ENCODE measurements at places on chromosomes 6 and 20.
A peak's percentile ranks its signal among the peaks of the same experiment; 100 is the strongest.

GRCh38 chr6:21246075-21246474 lies 347.5 kb upstream of the SOX4 start:
- no peak for DNase-seq

- DNase-seq = peak; percentile 72
Observed at GRCh38 chr6:28943557-28944411, 20.0 kb upstream of the TRIM27 start.

DNA sequence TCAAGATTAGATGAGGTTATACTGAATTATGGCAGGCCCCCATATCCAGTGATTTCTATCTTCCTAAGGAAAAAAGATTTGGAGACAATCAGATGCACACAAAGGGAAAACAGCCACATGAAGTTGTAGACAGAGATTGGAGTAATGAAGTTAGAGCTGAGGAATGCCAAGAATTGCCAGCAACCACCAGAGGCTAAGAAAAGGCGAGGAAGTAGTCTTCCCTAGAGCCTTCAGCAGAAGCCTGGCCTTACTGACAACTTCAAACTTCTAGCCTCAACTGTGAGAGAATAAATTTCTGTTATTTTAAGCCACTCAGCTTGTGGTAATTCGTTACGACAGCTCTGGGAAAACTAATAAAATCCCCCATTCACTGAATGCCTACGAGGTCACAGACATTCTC lies 473.9 kb downstream of the COL12A1 start:
- peak; percentile 69 for DNase-seq

DNA sequence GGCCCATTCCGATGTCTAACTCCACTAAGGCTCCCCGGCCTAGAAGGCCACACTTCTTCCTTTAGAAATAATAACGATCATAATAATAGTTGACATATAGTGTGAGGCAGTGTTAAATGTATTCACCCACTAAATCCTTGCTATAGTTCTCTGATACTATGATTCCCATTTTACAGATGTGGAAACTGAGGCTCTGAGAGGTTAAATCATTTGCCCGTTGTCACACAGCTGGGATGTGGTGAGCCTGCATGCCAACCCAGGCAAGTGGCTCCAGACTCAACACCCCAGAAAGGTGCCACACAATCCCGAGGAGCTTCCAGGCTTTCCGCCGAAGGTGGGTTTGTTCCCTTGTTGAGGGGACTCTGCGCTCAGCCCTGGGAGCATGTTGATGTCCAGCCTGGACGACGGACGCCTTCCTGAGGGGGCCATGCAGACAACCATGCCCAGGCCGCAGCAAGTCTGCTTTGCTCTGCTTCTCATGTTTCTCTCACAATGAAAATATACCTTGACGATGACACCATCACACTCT lies 104.6 kb upstream of the CDYL start:
- no peak for DNase-seq

DNA sequence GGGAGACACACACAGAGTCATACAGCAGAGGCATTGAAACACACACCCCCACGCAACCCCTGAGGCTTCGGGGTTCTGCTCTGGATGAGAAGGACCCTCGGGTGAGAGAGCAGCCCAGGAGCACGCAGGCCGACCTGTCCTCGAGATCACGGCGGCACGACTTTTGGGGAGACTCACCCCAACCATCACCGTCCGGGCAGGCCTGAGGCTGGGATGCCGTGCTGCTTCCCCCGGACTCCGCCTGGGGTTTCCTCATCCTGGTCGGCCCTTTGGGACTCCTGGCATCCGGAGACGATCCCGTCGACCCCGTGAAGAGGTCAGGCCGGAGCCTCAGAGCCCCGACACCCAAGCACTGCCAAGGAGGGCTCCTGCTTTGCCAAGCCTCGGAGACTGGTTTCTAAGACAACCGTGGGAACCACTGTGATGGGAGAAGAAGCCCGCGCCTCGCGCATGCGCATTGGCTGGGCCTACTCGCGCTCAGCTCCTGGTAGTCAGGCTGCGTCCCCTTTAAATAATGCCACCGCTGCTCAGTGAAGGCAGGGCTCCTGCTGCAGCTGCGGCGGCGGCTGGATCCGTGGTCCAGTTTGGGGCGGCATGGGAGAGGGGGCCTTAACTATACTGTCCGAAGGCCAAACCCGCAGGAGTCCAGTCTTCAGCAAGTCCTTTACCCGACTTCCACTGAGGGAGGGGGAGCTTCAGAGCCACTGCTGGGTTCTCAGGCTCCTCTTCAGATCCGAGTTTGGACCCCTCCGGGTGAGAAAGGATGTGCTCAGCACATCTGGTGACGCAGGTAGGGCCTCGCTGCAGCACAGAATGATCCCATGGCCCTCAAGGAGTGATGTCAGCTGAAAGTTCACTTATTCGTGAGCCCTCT lies 171.4 kb upstream of the ZNF337 start:
- peak; percentile 54 for DNase-seq

- no peak for DNase-seq
Observed at GRCh38 chr6:62805431-62805830, 405.8 kb upstream of the FKBP1C start.

DNA sequence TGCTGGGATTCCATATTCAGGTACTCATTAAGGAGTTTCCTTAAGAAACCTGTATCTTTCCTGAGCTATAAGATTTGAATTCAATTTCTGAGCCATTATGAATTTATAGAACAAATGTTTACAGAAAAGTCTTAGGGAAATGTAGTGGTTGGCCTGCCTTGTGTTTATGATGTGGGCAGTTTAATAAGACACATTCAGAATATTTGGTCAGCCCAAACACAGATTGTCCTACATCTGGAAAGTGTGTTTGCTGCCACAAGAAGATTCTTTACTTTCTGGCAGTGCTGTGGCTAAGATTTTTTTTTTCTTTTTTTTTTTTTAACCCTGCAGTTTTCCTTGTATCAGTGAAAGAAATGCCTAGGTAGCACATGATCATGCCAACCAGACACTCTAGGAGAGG lies 15.2 kb downstream of the TBX18 start:
- no peak for DNase-seq

GRCh38 chr20:8932192-8933165 lies 136.4 kb upstream of the PLCB4 start:
- DNase-seq = no peak

DNA sequence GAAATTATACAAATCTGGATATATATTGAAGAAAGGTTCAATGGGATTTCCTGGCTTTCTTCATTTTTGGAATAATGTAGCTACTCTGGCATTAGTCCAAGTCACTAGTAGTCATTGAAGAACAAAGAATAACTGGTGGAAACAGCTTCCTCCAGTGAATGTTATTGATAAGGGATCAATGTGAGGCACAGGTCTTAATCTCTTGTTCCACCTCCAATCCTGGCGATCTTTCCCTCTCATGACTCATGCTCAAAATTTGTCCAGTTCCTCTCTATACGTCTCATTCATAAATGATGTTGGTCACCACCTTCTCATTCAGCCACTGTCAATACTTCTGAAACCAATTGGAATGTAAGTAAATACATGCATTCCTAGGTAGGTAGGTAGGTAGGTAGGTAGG lies 185.0 kb upstream of the BMP2 start:
- DNase-seq = no peak

- peak; percentile 59 for DNase-seq
Observed at GRCh38 chr6:9085054-9085708, 649.8 kb upstream of the SLC35B3 start.

GRCh38 chr20:25253606-25254275 lies 5.9 kb downstream of the PYGB start:
- DNase-seq = no peak

- DNase-seq = no peak
Observed at GRCh38 chr20:62812181-62812906, 4.5 kb upstream of the COL9A3 start.

DNA sequence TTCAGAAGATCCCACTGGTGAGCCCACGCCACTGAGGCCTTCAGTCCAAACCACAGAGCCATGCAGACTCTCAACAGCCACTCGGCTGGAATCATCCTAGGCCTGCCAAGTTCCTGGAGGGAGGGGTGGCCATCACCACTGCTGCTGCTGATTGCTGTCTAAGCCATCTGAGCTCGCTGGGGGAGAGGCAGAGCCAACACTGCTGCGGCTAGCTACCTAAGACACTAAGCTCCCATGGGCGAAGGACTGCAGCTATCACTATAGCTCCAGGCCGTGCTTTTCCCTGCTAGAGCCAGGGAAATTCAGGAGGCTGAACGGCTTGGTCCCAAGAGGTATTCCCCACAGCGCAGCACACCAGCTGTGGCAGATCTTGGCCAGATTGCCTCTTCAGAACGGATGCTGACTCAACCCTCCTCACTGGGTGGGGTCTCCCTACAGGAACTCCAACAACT lies 73.6 kb downstream of the TBC1D32 start:
- DNase-seq = no peak

DNA sequence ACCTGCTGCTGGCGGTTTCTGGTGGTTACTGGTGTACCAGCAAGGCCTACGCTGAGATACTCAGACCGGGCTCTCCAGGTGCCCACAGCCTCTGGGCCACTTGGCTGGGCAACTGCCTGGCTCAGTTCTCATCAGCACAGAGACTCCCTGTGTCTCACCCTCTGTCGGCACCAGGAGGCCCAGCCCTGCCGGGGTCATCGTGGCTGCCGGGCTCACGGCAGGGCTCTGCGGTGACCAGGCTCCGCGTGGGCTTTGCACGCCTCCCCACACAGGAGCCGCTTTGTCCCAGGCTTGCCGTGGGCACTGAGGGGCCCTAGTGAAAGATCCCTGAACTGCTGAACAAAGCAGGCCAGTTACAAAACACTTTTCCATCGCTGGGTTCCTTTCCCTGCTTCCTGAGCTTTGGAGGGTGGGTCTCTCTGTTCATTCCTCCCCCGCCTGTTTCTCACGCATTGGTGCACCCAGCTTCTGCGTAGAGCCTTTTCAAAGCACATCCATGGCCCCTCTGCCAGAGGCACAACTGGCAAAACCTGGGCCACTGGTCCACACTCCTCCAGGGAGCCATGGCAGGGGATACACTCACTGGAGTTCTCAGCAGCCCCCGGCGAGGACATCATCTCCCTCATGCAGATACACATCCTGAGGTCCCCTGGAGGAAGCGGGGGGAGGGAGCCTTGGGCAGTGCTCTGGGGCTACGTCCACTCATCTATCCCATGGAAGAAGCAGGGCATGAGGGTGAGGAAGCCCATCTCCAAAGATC lies 117.0 kb downstream of the NFATC2 start:
- DNase-seq = peak; percentile 98

DNA sequence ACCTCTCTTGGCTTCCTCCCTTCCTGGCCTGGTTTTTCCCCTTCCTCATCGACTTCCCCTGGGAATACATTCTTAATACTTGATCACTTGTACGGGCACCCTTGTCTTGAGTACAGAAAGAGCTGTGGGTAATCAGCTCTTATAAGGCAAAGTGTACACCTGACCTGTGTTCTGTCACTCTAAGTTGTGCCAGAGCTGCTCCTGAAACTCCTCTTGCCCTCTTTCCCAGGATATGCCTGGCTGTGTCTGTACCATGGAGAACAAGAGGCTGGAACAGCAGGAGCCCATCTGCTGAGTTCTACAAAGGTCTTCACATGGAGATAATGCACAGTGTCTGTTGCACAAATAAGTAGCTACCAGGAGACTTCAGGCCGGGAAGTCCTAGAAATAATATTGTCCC lies 110.1 kb downstream of the FOXA2 start:
- no peak for DNase-seq

DNA sequence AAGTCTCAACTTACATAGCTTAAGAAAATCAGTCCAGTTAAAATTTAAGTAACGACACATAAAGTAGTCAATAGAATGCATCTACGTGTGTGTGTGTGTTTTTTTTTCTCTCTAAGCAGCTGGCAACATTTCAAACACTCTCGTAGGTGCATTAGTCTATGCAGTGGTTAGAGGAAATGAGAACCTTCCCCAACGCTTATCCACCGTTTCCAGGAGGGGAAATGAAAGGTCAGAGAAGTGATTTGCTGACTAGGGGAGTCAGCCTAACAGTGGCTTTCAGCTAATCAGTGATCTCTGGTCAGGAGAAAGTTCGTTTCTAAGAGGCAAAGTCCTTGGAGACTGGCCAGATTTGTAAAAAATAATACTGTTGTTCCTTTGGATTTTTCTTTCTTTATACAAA lies 806.6 kb downstream of the C6orf118 start:
- DNase-seq = no peak

GRCh38 chr6:125882243-125882642 lies 74.3 kb upstream of the HINT3 start:
- DNase-seq = no peak

DNA sequence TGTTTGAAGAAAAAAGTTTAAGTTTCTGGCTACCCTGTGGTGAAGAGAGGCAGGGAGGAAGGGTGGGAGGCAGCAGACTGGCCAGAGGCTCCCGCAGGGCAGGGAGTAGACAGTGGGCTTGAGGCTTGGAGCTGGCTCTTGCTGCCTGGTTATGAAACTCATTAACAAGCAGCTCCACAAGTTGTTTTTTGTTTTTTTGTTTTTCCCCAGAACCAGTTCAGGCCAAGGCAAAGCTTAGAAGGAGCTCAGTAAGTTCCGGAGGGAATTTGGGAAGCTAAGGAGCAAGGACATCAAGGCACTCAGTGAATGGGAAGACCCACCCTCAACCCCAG lies 4.0 kb downstream of the DLL1 start:
- DNase-seq = no peak

GRCh38 chr20:55701467-55701866 lies 303.9 kb downstream of the CBLN4 start:
- DNase-seq = no peak

- no peak for DNase-seq
Observed at GRCh38 chr6:44002067-44002592, 125.1 kb downstream of the MRPL14 start.

GRCh38 chr6:100768816-100769351 lies 112.2 kb downstream of the ASCC3 start:
- DNase-seq = no peak

- DNase-seq = peak; percentile 60
Observed at GRCh38 chr6:13924146-13924948, 405 bp upstream of the RNF182 start.

DNA sequence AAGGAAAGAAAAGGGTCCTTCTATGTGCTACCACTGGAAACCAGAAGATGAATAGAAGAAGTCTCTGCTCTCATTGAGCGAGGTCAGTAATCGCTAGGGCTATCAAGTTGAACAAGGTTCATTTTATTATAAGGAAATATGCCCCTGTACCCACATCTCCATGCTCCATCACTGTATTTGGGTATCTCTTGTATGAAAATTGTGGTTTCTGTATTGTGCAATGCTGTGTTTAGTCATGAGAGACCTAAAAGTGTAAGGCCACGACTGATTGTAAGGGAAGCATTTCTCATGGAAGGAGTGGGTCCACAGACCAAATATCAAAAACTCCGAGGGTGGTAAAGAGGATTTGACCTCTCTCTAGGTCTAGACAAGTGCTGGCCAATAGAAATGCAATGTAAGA lies 3.6 kb upstream of the HS3ST5 start:
- DNase-seq = no peak

GRCh38 chr6:110196874-110197273 lies 16.6 kb downstream of the CDC40 start:
- no peak for DNase-seq

GRCh38 chr6:2412731-2413130 lies 167.3 kb upstream of the GMDS start:
- DNase-seq = no peak

- no peak for DNase-seq
Observed at GRCh38 chr20:59777814-59778575, 155.4 kb downstream of the SYCP2 start.

- no peak for DNase-seq
Observed at GRCh38 chr6:100459592-100460184, 5.0 kb downstream of the SIM1 start.

Data from foreskin melanocyte (primary cell).